Urothelium cell line (cell line): ENCODE measurements at places on chromosomes 16 and 17.

DNA sequence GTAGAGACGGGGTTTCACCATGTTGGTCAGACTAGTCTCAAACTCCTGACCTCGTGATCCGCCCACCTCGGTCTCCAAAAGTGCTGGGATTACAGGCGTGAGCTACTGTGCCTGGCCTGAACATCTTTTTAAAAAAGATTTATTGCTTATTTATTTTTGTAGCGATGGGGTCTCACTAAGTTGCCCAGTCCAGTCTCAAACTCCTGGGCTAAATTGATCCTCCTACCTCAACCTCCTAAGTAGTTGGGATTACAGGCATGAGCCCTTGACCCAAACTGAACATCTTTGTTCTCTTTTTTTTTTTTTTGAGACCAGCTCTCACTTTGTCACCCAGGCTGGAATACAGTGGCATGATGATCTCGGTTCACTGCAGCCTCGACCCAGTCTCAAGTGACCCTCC, 27.5 kb downstream of the DDX19A start:
- DNase-seq = no peak

DNA sequence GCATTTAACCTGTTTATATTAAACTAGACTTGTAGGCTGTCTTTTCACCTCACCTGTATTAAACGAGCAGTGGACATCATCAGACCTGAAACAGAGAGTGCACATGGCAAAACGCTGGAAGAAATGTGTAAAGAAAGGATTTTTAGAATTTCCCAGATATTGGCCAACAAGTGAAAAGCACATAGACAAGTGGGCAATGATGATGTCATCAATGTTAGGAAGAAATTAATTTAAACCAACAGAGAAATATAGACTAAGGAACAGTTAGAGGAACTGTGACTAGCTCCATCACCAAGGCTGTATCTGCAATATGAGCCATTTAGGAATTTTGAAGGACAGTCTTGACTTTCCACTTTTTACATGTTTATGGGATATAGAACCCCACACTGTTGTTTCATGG, 67.1 kb upstream of the SLC12A3 start:
- DNase-seq = no peak

- no peak for DNase-seq
These were observed 13.1 kb downstream of the SOST start for GRCh38 chr17:43745541-43745940.

GRCh38 chr16:68636064-68636560, 9.0 kb upstream of the CDH3 start:
- no peak for DNase-seq

GRCh38 chr17:49603238-49603637, 27.6 kb downstream of the NXPH3 start:
- no peak for DNase-seq

DNA sequence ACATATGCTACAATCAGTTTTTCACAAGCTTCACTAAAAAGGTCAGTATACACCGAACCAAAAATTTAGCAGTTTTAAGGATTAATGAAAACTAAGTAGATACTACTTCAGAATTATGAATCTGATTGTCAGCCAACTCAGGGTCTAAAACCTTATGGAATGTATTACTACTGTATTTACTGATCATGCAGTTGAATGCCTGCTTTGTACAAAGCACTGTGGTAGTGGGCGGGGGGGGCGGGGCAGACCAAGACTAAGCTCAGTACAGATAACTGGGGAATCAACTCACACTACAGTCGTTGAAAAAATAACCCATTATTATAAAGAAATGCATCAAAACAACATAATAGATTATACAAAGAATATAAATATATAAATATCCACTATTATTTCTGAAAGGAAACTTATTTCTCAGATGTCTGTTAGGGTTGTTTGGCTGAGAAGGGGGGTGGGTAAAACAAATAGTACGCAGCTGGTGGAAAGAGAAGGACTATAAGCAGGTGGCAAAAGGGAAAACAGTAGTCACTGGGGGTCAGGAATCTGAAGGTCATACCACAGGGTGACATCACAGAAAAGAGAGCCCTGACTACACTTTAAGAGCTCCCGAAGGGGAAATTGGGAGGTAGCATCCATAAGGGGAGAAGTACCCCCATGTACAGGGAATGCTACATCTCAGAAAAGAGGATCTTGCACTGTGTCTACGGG, 109.4 kb upstream of the AXIN2 start:
- peak; percentile 35 for DNase-seq

GRCh38 chr16:79740252-79740651, 139.7 kb upstream of the MAF start:
- no peak for DNase-seq

DNA sequence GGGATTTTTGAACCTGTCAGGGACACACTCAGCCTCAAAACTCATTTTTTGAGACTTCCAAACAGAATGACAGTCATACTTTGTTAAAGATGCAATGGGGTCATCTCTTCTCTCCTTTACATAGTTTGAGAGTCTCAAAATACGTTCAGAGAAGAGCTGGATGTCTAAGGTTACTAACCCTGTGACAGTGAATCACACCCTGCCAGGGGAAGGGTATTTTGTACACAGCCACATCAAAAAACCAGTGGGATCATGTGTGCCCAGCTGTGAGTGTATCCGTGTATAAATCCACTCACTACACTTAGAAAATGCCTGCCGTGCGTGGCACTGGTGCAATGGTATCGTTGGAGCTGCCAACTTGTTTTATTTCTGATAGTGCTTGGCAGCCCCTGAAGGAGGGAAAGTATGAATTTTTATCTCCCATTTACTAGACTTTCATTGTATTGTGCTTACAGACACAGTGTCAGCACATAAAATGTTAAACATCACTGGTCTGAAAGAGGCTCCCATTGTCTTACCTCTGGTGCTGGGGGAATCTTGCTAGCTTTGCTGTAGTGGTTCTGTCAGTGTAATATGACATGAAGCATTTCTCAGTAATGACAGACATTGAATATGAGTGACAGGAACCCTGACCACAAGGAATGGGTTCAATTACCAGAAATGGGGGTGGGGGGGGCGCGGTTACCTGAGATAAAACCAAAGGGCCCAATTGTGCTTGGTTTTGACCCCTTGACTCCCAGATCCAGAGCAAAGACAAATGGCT, 256.3 kb downstream of the FTO start:
- DNase-seq = no peak

DNA sequence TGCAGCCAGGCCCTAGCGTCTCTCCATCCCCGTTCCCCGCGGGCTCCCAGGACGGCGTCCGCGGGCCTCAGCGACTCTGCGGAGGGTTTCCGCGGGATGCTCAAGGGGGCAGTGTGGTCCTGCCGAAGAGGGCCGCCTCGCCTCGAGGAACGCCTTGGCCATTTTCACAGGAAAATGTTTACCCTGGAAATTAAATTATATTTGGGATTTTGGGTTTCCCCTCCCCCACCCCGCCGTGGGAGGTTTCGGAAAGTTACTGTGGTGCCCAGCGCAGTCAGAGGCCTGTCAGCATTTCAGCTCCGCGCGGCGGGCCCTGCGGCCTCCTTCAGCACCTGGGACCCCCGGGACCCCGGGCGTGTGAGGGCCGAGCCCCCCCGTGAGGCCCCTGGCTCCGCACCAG, 94.5 kb downstream of the PCTP start:
- no peak for DNase-seq

DNA sequence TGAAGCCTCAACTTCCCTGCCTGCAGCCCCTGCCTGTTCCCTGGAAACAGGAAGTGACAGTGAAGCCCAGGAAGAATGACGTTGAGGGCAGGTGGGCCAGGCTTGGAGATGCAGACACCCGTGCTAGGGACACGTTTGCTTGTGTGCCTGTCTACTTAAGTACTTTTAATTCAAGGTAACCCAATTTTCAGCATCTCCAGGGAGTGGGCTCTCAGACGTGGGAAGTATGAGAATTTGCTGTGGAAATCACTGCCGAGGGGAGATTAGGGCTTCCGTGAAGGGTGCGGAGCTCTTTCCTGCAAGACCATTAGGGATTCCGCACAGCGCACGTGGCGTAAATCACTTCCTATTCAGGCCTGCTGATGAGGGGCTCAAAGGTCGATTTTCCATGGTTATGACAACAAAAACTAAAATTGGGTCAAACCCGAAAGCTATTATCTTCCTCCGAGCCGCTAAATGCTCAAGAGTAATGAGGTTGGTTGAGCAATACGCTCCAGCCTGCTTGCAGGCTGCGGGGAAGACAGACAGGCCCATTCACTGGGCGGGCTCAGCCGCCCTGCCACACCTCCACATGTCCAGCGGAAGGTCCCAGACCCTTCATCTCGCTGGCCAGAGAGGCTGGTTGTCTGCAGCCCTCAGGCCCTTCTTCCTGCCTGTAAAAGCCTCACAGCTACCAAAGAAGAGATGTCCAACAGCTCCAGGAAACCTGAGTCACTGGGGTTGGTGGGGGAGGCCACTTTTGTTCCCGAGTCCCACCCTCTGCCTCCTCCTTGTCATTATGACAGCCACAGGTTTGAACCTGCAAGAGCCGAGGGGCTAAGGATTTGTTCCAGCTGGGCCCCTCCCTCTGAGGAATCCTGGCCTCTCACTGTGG, 109.9 kb downstream of the RBFOX3 start:
- no peak for DNase-seq

- no peak for DNase-seq
These were observed 1.7 kb downstream of the CAPNS2 start for GRCh38 chr16:55568207-55568606.

GRCh38 chr17:28719021-28719433, 758 bp upstream of the RPL23A start:
- no peak for DNase-seq

- DNase-seq = no peak
These were observed 53.5 kb downstream of the SOCS1 start for GRCh38 chr16:11202260-11203091.

DNA sequence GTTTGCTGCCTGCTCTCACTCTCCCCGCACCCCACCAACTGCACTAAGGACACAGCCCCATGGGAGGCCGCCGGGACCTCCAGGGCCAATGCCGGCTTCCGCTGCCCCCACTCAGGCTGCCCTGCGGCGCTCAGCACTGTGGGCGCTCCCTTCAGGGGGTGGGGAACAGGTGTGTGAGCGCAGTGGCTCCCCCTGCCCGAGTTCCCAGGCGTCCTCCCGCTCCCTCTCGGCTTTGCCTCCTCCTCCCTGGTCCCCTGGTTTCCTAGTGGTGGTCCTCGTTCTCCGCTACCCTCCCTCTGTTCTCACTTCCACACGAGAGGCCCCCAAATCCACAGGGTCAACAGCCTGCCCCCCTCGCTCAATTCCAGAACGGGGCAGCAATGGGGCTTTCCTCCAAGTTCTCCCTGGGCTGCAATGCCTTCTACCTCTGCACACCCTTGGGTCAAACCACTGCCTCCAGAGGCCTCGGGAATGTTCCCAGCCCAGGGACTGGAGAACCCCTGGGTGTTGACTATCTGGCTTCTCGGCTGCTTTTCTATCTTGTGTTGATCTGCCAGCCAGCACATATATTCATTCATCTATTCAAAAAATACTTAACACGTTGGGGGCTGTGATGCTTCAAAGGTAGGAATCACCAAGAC, 9.9 kb downstream of the FOXJ1 start:
- no peak for DNase-seq

- no peak for DNase-seq
These were observed 21.4 kb downstream of the DEXI start for GRCh38 chr16:10920726-10921427.

GRCh38 chr17:58254803-58255202, 16.4 kb downstream of the LPO start:
- no peak for DNase-seq

DNA sequence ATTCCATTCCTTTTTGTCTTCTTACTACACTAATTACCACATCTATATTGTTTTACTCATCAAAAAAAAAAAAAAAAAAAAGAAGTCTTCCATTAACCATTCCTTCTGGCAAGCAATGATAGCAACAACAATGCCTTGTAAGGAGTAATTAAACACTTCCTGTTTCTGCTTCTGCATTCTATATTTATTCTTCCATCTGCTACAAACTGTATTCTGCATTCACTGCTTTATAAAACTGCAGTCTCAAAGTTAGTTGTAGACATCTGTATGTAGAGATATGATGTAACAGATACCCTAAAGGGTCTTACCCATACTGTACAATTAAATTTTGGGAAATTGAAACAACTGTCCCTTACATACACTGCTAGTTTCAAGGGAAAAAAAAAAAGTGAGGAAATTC, 28.7 kb upstream of the ABCA6 start:
- no peak for DNase-seq

- no peak for DNase-seq
These were observed 256.6 kb downstream of the CPPED1 start for GRCh38 chr16:12546918-12547607.

GRCh38 chr16:66388350-66389139, 22.1 kb downstream of the CDH5 start:
- DNase-seq = no peak

GRCh38 chr17:80453998-80454556, 22.3 kb downstream of the NPTX1 start:
- DNase-seq = peak; percentile 38

DNA sequence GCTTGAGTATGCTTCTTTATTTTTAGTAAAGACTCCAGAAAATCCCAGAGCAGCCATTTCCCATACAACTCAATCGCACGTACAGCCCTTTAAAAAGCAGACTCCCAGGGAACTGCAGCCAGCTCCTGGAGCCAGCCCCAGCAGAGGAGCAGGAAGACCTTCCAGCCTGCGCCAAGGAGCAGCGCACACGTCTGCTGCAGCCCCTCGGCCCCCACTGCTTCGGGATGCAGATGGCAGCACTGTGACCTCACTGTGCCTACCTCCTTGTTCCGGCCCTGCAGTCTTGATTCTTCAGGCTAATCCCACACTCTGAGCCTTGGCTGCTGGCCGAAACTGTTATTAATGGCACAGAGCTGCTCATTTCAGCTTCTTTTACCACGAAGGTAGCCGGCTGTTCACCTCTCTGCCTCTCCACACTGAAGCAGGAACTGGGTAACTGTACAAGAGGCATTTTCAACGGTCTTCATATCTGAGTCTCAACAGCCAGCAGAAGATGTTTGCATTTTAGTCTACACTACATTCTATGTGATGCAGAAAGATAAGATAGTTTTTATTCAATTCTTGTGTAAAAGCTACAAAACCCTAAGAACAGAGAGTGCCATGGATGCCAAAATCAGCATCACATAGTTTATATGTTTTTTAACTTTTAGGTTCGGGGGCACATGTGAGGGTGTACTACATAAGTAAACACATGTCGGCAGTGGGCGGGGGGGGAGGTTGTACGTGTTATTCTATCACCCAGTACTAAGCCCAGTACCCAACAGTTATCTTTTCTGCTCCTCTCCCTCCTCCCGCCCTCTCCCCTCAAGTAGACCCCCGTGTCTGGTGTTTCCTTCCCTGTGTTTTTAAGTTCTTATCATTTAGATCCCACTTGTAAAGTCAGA, 130.9 kb downstream of the ANKRD11 start:
- DNase-seq = no peak
